ENCODE measurements at places on chromosomes 12 and 14.

GRCh38 chr14:73492670-73493069 lies 1.9 kb downstream of the RIOX1 start:
- no peak for DNase-seq

GRCh38 chr14:101064718-101065117 lies 161.2 kb upstream of the RTL1 start:
- DNase-seq = no peak

GRCh38 chr12:121284551-121285390 lies 11.7 kb downstream of the CAMKK2 start:
- DNase-seq = no peak

GRCh38 chr14:34212172-34212929 lies 249.7 kb downstream of the SPTSSA start:
- DNase-seq = no peak

DNA sequence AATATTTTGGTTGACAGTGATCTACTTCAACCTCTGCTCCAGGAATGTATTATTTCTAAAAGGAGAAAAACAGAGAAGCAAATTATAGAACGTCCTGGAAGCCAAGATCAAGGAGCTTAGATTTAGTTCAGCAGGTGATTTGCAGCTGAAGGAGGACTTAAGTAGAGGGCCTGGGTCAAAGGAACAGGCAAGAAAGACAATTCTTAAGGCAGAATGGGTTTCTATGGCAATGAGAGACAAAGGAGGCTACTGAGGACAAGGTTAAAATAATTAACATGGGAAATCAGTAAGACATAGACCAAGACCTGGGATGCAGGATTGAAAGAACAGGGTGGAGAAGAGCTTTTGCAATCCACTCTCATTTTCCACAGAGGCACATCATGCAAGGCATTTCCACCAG lies 2.4 kb upstream of the SNW1 start:
- no peak for DNase-seq

DNA sequence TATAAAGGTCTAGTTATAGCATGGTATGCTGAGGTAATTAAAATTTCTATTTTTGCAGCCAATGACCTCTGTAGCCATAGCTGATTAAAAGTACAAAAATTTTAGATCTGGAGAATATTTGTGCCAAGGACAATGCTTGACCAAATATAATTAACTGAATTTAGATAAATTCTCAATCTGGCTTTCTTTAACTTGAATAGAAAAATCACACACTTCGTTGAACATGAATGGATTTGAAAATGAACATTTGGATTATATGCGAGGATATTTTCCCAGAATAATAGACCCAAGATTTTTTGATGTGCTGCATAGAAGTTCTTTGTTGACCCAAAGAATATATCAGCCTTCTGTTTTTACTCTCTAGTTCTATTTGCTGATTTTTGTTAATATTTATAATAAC lies 38.4 kb upstream of the G2E3 start:
- DNase-seq = no peak

GRCh38 chr14:24609655-24610344 lies at the start of gene GZMH:
Gene GZMH, minus strand, starts transcription at chr14:24609685. Its CDS starts 72 bp downstream, at chr14:24609613.
- DNase-seq = no peak

- no peak for DNase-seq
Observed at GRCh38 chr14:83632375-83632774, 1897.6 kb upstream of the FLRT2 start.
